ENCODE measurements at places on chromosomes 2 and 18.

DNA sequence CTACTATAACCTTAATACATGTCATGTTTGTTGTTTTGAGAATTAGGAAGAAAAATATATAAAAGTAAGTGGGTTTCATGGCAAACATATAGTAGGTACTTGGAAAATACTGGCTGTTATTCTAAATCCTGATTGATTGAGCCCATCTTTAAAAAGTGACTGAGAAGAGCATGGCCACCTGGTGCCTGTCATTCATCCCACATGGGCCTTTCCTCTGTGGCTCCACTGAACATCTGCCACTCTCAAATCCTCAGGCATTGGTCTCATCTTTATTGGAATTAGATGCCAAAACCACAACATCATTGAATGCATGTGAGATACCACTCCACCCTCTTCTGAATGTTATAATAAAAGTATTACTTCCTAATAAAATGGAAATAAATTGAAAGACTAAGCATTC lies 101.6 kb upstream of the TTN start:
- no peaks in the 10 kb centered on the region for H3K27me3 ChIP-seq
- no peak for DNase-seq
- H3K4me1 ChIP-seq: peaks cover 6% of the 10 kb centered on the region
- no peaks in the 10 kb centered on the region for H3K36me3 ChIP-seq

- no peak overlapping the region for H3K27ac ChIP-seq
- H3K27me3 ChIP-seq: no peaks in the 10 kb centered on the region
- no peaks in the 10 kb centered on the region for H3K36me3 ChIP-seq
- H3K4me3 ChIP-seq: no peak overlapping the region
- DNase-seq: no peak
Observed at GRCh38 chr18:68954738-68955137, 156.9 kb downstream of the CCDC102B start.

DNA sequence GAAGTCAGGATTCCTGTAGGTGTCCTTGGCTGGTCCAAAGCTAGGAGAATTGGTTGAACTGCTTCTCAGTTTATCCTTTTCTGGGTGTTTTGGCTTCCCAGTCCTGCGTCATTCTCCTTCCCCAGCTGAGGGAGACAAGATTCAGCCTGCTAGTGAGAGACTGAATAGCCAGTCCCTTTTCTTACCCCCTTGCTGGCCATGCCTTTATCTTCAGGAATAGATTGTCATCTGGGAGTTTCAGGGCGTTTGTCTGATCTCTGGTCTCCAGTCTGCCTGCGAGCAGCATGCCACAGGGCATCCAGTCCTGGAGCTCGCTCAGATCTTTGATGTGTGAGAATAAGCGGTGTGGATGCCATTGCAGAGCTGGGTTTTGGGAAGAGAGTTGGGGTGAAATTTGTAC lies 5.8 kb downstream of the MYO1B start:
- H3K27me3 ChIP-seq: no peaks in the 10 kb centered on the region
- H3K4me3 ChIP-seq: no peak overlapping the region
- peaks cover 18% of the 10 kb centered on the region for H3K4me1 ChIP-seq

DNA sequence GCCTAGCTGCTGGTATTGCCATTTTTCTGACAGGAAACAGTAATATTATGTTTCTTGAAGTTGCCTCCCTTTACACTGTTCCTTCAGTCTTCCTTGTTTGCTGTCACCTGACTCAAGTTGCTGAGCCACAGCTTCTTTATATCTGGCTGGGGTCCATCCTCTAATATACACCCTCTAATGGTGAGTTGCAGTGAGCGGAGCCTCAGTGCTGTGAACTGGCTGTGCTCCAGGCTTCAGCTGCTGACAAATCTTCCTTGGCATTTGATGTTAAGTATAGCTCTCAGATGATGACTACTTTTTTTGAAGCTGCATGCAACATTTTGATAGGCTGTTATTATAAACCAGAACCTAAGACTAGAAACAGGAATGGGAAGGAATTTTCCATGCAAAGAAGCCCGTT lies 366.7 kb downstream of the NUP35 start:
- no peaks in the 10 kb centered on the region for H3K36me3 ChIP-seq
- no peaks in the 10 kb centered on the region for H3K4me1 ChIP-seq
- DNase-seq: no peak
- H3K27ac ChIP-seq: no peak overlapping the region

DNA sequence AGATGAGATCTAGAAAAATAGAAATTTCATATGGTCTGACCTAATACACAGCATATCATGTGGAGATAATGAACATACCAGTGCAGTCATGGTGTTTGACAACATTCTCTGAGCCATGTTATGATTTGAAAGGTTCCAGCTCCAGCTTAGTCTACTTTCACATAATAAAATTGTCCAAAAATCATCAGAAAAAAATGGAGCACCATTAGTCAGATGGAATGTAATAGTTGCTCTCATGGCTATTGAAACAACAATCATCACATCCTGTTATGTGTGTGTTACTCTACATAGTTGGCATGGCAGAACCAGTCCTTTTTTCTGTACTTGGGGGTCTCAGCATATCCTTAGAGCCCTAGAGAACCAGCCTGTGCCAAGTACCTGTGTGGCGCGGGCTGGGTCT lies 678.9 kb upstream of the FANCL start:
- H3K4me1 ChIP-seq: no peaks in the 10 kb centered on the region
- no peak overlapping the region for H3K27ac ChIP-seq
- no peaks in the 10 kb centered on the region for H3K36me3 ChIP-seq
- no peak for DNase-seq
- H3K27me3 ChIP-seq: no peaks in the 10 kb centered on the region

DNA sequence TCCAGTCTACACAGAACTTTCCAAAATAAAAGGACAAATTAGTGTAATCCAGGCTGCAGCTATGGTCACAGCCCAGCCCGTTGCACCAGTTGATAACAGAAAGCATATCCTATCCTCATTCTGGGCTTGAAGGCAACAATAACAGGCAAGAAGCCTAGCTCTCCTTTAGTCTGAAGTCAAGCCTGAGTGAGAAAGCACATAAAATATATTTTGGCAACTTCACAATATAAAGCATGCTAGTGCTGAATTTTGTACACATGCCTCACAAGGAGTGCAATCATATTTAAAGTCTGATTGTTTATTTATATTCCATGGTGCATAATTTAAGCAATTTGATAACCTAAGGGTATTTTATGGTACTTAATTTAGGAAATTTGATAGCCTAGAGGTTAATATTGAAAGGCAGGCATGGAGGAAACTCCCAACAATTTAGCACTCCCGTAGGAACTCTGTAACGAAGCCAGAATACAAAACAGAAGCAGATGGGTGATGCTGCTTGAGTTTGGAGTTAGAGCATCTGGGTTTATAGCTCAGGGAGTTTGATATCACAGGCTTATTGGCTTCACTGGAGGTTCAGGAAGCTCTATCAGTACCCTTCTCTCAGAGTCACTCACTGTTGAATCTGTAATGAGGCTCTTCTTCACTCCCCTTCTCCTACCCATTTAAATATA lies 1199.1 kb upstream of the GYPC start:
- no peak overlapping the region for H3K4me3 ChIP-seq
- no peaks in the 10 kb centered on the region for H3K36me3 ChIP-seq
- no peaks in the 10 kb centered on the region for H3K27me3 ChIP-seq
- no peaks in the 10 kb centered on the region for H3K4me1 ChIP-seq
- DNase-seq: no peak

GRCh38 chr18:53360501-53361443 lies 863.7 kb downstream of the MBD2 start:
- H3K4me3 ChIP-seq: no peak overlapping the region
- no peaks in the 10 kb centered on the region for H3K27me3 ChIP-seq
- H3K27ac ChIP-seq: no peak overlapping the region
- H3K4me1 ChIP-seq: no peaks in the 10 kb centered on the region

DNA sequence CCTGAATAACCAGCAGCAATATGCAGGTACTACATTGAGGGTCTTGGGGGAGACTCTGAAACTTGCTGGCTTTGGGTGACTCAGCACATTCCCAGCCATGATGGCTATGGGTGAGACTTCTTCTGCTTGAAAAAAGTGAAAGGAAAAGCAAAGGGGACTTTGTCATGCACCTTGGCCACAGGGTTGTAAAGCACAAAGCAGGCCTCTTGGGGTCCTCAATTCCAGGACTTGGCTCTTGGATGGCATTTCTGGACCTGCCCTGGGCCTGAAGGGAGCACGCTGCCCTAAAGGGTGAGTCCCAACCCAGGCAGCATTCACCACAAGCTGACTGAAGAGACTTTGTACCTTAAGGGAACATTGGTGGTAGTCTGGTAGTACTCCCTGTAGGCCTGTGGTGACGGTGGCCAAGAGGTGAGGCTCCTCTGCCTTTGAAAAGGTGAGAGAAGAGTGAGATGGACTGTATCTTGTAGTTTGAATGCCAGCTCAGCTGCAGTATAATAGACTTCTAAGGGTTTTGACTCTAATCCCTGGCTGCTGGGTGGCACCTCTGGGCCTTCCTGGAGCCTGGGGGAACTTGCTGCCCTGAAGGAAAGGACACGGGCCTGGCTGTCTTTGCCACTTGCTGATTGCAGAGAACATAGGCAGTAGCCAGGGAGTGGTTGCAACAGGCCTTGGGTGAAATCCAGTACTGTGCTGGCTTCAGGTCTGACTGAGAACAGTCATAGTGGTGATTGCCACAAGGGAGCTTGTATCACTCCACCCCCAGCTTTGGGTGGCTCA lies 36.5 kb upstream of the CYTIP start:
- peak; percentile 81 for DNase-seq
- no peak overlapping the region for H3K4me3 ChIP-seq
- no peaks in the 10 kb centered on the region for H3K36me3 ChIP-seq
- H3K27ac ChIP-seq: peak overlapping the region; percentile 35

GRCh38 chr2:112818094-112818902 lies 18.3 kb downstream of the IL1B start:
- H3K4me1 ChIP-seq: peaks cover 14% of the 10 kb centered on the region
- no peak overlapping the region for H3K4me3 ChIP-seq
- no peaks in the 10 kb centered on the region for H3K27me3 ChIP-seq
- H3K27ac ChIP-seq: no peak overlapping the region

DNA sequence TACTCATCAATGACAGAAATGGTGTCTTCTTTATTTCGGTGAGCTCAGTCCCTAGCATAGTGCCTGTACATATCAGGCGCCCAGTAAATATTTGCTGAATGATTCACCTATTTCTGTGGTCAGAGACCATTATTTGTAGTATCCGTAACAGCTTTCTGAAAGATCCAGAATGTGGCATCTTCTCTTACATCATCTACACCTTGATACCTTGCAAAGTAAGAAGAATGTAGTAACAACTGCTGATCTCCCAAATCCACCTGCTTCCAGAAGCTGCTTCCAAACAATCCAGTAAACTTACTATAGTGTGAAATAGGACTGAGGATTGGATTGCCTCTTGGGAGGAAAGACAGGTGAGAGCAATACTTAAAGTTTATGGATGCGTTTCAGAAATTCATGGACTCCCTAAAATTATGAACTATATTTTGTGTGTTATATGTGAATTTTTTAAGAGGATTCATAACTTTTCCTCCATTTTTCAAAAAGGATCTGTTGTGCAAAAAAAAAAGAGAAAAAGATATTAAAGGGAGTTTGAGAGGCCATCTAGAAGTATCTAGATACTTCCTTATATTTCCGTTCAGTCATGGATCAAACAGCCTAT lies 945 bp upstream of the ASXL2 start:
- peaks cover 10% of the 10 kb centered on the region for H3K36me3 ChIP-seq
- H3K4me1 ChIP-seq: peaks cover 12% of the 10 kb centered on the region
- peak overlapping the region; percentile 77 for H3K4me3 ChIP-seq

GRCh38 chr18:49734836-49735235 lies 78.5 kb downstream of the ACAA2 start:
- DNase-seq: no peak
- H3K27me3 ChIP-seq: no peaks in the 10 kb centered on the region
- H3K4me3 ChIP-seq: no peak overlapping the region
- H3K27ac ChIP-seq: no peak overlapping the region
- H3K36me3 ChIP-seq: no peaks in the 10 kb centered on the region

GRCh38 chr18:12492907-12493306 lies 85.2 kb downstream of the PRELID3A start:
- no peak overlapping the region for H3K27ac ChIP-seq
- H3K4me1 ChIP-seq: no peaks in the 10 kb centered on the region
- H3K4me3 ChIP-seq: no peak overlapping the region
- no peaks in the 10 kb centered on the region for H3K27me3 ChIP-seq
- no peak for DNase-seq

GRCh38 chr2:70541481-70542020 lies 12.1 kb downstream of the TGFA start:
- no peaks in the 10 kb centered on the region for H3K36me3 ChIP-seq
- DNase-seq: no peak
- H3K4me1 ChIP-seq: no peaks in the 10 kb centered on the region
- H3K4me3 ChIP-seq: no peak overlapping the region

DNA sequence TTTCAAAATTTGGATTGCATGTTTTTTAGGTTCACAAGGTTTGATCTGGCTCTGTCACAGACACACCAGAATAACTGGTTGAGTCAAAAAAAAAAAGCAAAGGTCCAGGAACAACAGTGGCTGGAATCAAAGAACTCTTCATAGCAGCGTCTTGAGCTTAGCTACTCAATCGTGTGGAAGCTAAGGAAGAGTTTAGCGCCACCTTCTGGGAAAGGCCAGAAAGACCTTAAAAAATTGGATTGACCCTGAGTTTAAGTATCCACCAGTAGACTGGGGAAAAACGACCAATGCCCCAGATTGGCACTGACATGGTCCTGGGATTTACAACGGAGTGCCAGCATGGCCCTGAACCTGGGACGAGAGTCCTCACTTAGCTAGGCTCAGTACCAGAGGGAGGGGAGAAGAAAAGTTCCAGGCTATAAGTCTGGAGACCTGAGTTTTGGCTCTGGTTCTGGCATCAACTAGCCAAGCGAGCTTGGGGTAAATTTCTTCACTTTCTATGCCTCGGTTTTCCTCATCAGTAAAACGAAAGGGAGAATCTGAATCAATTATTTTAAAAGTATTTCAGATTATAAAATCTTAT lies 71.1 kb upstream of the TFCP2L1 start:
- H3K27ac ChIP-seq: peak overlapping the region; percentile 55
- peaks cover 71% of the 10 kb centered on the region for H3K36me3 ChIP-seq
- peak; percentile 56 for DNase-seq
- H3K27me3 ChIP-seq: no peaks in the 10 kb centered on the region
- no peak overlapping the region for H3K4me3 ChIP-seq
- peaks cover 51% of the 10 kb centered on the region for H3K4me1 ChIP-seq

GRCh38 chr2:47402555-47402804 lies 476 bp upstream of the MSH2 start:
- H3K27me3 ChIP-seq: no peaks in the 10 kb centered on the region
- no peak overlapping the region for H3K27ac ChIP-seq
- H3K36me3 ChIP-seq: no peaks in the 10 kb centered on the region
- peak overlapping the region; percentile 97 for H3K4me3 ChIP-seq

DNA sequence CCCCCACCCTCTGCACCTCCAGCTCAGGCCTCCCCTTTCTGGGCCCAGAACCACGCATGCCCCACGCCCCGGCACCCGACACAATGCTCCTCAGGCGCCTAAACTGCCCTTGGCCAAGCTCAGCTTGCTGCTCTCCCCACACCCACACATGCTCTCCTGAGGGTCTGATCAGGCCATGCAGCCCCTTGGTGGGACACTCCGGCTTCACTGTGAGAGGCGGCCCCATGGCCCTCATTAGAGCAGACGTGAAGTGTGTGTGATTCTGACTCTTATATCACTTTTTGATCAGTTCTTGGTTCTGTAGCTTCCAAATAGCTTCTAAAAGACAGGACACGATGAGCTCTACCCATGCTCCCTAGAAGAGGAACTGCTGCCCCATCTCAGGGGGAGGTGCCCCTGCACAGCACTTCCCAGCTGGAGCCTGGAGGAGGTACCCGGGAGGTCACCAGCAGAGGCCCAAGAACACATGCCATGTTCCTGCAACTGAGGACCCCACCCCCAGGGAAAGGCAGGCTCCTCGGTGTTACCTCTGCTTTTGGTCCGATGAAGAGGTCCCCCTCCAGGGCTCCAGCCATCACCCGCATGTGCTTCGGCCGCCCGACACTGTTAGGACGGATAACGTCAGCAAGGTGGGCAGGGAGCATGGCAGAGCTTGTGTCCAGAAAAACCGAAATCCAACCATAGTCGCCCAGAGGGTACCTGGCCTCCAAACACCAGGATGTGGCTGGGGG lies 3.6 kb downstream of the ACTR1B start:
- peaks cover 29% of the 10 kb centered on the region for H3K4me1 ChIP-seq
- no peaks in the 10 kb centered on the region for H3K27me3 ChIP-seq
- no peak for DNase-seq

Data from stomach (tissue), 19 donors.